ENCODE measurements at places on chromosomes 1 and 21. TPM values are rescaled to one million over a fixed set of nuclear protein-coding genes. Genes with fewer than 3 reads are reported as not detected.

GRCh38 chr1:13682444-13682843 is 17.5 kb upstream of the PRDM2 start:
- no peak for DNase-seq

DNA sequence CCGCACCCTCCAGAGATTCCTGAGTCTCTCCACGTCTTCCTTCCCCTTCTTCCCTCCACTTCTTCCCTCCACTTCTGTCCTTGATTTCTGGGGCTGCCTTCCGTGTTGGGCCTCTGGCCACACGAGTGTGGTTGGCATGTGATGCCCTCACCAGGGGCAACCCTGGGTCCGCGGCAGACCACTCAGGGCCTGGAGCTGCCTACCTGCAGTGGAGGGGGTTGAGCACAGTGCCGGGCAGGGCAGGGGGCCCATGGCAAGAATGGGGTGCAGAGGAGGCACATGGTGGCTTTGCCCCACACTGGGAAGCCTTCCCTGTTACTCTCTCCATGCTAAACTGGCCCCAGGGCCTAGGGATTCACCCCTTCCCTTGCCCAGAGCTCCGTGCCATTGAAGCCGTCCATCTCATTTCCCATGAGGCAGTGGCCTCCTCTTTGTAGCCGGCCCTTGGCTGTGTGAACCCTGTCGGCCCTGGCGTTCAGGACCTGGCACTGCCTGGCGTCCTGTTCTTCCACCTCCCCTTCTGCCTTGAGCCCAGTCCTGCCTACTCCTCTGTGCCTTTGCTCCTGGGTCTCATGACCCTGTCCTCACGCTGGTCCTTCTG is 13.4 kb downstream of the RRP1 start:
- no peak for DNase-seq

DNA sequence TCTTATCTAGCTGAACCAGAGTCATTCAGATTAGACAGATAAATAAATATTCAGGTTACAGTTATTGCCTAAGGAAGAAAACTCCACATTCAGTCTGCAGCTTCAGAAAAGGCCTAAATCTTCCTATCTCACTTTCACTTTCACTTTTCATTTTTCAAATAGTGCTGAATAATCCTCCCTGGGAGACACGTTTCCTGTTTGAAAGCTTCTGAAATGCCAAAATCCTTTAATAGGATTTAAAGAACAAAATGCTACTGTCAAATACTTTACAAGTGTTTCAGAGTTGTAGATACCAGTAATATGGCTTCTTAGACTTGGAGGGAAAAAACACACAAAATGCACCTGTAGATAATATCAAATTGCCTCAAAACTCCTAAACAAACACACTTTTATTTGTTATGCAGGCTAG is 3.9 kb downstream of the PSMB2 start:
- no peak for DNase-seq

- no peak for DNase-seq
Measured at GRCh38 chr1:231016966-231017365, 23.1 kb downstream of the FAM89A start.

DNA sequence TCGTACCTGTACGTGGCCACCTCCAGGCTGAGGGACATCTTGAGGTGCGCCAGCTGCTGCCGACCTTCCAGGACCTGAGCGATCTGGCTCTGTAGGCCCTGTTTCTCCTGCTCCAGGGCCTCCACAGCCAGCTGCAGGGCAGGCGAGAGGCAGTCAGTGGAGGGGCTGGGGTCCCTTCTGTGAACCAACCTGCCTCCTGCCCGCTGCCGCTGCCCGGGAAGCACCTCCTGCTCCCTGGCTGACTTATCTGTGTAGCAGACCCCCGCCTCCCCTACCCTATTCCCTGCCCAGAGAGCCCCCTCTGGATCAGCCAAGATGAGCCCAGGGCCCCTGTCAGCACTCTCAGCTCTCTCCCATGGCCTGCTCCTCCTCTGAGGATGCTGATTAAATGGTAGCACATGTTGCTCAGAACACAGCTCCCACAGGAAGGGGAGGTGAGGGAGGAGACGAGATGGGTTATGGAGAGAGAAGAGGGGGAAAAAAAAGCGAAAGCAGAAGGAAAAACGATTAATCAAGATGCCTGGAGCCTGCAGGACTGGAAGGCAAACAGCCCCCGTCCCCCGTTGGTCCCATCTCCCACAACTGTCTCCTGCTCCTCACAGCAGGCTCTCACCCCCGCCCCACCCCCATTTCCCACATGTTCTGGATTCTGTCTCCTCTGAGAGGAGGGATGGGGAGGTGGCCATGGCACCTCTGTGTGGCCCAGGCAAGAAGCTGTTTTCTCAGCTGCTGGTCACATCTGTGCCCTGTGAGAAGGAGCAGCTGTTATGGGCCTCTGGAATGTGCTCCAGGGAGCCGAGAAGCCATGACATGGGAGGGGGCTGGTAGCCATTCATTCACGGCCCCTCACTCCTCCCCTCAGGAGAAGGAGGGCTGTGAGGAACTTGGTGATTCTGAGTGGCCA is 1.7 kb downstream of the NES start:
- DNase-seq, result no peak

DNA sequence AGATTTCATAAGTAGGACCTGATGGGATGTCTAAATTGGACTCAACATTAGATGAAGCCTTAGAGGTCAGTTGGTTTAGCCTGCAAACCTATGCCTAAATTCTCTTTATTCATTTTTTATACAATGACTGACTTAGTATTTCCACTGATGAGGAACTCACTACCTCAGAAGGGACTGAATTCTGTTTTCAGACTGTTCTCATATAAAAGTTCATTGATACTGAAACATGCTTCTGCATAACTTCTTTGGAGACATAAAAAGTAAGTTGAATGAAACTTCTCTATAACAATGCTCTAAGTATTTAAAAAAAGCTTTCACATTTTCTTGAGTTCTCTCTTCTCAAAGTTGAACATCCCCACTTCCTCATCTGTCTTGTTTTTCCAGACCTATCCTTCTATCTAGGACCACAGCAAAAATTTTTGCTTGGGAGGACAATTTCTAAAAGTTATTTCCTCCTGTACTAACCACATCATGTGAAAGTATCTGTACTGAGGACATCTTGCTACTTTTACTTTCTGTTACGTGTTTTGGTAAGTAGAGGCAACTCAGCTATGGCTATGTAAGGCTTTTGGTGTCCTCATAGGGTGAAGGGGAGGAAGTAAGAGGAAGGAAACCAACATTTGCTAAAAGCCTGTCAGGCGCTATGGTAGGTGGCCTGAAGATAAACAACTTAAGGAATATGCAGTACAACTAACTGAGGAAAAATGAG is 64.1 kb downstream of the USP24 start:
- no peak for DNase-seq

SLC9C2 gene
- not detected for total RNA-seq

MFAP2 gene
- total RNA-seq, result 33.3 TPM

DNA sequence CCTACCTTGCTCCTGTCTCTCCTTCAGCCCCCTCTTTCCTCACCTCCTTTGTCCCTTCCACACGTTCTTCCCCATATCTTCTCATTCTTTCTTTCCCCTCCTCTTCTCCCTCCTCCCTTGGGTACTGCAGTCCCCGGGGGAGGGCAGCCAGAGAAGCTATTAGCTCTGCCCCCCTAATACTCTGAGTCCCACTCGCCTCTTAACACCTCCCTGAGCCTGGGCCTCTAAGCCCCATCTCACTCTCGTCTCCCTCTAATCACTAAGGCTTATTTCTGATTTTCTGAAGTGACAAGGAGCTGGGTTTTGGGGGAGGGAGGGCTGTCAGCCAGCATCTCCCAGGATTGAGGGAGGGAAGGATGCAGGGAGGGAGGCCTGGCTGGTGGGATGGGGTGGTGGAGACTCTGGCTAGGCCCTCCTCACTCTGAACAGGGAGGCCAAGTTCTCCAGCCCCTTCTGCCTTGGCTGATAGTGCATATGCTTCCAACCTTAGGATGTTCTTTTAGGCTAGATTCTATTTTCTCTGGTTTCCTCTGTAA is 25.6 kb upstream of the DMBX1 start:
- DNase-seq, result no peak
